ENCODE measurements at places on chromosomes 16 and 17.

DNA sequence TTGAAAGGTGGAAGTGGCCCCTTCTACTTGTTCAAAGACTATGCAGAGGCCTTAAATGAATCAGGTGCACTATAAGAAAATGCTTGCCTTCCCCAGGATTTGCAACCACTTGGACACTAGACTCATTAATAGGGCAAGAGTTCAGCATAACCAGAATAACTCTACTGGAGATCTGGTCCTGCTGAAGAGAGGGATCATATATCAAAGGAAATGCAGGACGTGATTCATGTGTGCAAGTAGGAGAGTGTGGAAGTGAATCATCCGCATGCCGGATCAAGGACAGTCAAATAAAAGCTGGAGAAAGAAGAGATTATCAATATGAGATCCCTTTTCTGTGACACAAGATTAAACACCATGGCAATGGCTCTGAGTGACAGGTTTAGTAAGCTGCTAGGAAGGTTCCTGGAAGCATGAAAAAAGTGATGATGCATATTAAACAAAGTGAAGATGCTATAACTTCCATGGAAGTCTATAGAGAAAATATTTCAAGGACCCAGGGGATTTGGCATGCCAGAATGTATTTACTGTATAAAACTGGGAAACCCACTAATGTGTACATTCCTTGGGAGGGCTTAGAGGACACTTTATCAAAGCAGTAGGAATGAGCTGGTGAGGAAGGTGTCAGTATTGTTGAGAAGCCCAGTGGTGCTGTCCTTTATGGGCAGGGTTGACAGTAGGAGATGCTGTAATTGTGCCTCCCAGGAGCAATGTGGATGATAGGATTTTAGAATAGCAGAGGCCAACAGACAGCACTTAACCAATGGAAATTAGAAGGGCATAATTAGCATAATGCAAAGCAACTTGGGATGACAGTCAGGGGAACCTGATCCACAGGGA is 133.1 kb downstream of the ABCA8 start:
- no peak for DNase-seq

DNA sequence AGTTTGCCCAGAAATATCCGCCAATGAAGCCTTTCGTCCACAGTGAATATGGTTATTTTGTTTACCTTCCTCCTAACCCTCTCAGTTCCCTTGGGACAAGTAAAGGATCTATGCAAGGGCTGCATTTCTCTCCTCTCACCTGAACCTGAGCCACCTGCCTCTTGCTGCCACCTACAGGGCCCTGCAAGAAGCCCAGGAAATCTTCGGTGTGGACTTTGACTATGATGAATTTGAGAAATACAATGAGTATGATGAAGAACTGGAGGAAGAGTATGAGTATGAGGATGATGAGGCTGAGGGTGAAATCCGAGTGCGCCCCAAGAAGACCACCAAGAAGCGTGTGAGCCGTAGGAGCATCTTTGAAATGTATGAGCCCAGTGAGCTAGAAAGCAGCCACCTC is 14.0 kb downstream of the SUPT6H start:
- no peak for DNase-seq

DNA sequence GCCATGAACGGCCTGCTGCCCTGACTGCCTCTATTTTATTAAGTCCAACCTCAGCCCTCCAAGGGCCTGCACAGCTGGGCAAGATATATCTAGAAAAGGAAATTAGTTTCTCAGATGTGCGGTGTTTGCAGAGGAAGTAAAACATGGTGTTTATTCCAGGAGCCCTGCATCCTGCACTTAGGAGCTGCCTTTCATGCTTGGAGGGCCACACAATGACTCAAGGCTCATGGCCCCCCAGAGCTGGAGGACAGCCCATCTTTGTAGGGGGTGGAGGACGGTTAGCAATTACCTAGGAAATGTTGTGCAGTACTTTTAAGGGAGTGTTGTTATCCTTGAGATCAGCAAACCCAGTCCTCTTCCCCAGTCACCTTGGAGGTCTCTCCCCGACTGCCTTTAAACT is 80.5 kb downstream of the COPRS start:
- no peak for DNase-seq

GRCh38 chr16:22728167-22728836 is 85.7 kb upstream of the HS3ST2 start:
- no peak for DNase-seq

DNA sequence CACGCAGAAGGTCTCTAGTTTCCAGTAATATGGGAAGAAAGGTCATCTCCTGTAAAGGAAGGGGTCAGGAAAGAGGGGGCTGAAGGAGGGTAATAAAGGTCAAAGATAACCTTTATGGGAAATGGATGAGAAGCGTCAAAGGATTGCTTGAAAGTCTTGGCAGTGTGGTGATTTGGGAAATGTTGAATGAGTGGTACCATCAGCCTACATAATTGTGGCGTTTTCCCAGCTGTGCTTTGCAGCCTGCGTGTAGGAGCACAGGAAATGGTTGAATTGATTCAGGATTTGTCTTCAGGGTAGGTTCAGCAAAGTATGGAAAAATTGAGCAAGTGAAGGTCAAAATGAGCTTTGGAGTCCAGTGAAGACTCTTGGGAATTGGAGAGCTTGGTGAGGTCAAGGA is 115.8 kb upstream of the NOL11 start:
- DNase-seq: no peak

GRCh38 chr16:17459903-17460521 is 10.7 kb downstream of the XYLT1 start:
- DNase-seq: no peak

GRCh38 chr16:65833171-65833871 is 533.2 kb upstream of the CDH5 start:
- no peak for DNase-seq

GRCh38 chr16:19389246-19389645 is 28.4 kb upstream of the TMC5 start:
- peak; percentile 14 for DNase-seq

- peak; percentile 88 for DNase-seq
Measured at GRCh38 chr16:71808593-71809459, at the start of gene AP1G1. Gene AP1G1 (minus strand): TSS chr16:71808834. CDS start chr16:71789479, 19,355 bp downstream.

DNA sequence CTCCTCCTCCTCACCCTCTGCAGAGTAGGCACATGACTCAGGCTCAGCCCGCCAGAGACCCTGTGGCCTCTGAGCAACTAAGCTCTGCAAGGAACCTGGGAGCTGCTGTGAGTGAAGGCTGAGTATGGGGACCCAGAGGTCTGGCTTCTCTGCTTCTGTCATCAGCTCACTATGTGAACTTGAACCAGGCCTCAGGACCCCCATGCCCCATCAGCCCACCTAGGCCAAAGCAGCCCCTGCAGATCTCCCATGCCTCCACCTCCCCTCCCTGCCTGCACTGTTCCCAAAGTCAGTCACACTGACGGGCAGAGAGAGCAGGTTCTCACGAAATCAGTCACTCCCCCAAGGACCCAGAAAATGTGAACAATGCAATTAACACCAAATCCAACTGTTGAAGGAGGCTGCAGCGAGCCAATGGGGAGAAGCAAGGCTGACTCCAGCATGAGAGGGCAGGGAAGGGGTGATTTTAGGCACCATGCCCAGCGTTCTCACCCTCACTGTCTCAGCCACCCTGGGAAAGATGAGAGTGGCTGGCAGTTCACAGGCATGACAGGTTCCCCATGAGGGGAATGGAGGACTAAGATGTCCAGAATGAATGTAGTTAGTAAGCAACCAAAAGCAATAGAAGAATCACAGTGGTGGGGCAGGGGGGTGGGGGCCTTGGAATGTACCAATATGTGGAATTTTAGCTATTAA is 60.6 kb downstream of the BEAN1 start:
- DNase-seq: no peak

GRCh38 chr17:2880050-2880449 is 83.8 kb downstream of the RAP1GAP2 start:
- no peak for DNase-seq

Measured in activated T-cell treated with anti-CD3 and anti-CD28 coated beads for 24 hours (primary cell).